ENCODE measurements at places on chromosomes 11 and 22.

DNA sequence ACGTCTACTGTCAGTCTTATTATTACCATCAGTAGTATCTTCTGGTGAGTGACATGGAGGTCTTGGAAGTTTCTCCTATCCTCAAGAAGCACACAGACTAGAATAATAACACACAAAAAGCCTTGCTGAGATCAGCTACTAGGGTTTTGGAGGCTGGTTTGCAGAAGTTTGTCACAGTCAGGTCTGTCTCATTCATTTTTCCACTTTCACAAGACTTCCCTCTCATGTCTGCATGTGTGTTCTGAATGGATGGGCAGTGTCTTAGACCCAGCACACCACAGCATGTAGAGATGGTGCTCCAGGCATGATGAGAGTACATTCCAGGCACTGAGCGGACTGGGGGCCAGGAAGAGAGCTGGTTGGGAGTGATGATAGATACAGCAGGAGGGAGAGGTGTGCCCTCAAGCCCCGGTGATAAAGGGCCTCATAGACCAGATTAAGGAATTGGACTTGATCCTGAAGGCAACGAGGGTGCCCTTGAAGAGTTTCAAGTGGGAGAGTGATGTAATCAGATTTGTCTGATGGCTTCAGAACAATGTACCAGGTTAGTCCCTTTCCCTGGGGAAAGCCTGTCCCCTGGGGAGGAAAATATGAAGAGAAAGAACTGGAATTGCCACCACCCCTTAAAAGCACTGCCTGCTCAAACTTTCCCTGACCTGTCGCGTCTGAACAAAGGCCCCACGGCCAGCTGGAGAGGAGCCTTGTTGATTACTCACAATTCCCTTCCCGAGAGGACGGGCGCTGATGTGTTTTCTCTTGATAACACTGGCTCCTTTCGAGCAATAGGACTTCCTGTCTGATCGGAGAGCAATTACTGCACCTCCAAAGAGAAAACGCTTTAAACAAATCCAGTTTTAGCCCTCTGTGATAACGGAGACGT lies 45.1 kb upstream of the LMO2 start:
- DNase-seq: no peak

DNA sequence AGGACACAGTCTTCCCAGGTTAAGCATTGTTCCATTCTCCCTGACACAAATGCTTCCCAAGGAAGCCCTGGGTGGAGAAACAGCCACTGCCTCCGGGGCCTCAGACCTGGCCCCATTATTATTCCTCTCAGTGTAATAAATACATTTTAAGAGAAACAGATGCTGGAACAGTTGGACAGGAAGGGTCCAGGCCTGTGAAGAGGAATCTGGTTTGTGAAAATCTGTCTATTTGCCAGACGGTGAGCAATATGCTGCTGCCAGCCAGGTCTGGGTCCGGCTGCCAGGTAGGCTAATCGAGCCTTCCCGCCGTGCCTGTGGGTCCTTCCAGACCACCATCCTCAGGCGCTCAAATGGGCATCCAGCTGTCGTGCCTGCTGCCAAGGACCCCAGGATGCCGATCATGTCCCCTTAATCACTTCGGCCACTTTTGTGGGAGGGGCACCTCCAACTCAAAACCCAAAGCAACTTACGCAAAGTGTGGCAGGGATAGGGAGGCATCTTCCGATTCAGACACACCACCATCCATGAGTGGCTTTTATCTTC lies 528.4 kb downstream of the MIAT start:
- DNase-seq: no peak

DNA sequence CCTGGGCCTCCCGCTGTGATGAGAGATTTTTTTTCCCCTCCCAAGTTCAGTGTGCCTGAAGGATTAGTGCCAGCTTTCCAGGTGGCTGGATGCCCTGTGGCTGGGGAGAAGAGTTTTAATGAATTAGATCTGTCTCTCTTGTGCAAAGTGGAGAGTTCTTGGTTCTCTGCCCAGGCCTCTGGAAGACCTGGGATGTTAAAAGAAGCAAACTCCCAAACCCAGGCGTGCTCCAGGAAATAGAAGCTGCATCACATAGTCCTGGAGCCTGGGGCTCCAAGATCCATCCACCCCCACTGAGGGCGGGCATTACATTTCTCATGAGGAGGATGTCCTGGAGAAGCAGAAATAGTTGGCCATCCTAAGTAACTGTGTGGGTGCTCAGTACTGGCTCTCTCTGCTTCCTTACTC lies 30.6 kb downstream of the SDHAF2 start:
- no peak for DNase-seq

DNA sequence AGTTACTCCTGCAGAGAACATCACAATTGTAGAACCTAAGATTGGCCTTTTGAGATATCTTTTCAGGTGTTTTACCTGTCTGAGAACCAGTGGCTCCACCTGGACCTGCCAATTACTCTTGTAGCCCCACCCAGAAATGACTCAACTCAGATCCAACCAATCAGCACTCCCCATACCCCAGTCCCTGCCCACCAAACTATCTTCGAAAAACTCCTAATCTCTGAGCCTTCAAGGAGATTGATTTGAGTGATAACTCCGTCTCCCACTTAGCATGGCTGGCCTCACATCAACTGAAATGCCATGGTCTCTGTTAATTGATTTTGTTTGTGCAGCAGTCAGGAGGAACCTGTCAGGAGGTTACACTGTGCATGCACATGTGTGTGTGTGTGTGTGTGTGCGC lies 103.6 kb downstream of the MTNR1B start:
- DNase-seq: no peak

GRCh38 chr11:12785901-12786300 lies 111.7 kb downstream of the TEAD1 start:
- DNase-seq: no peak

- no peak for DNase-seq
Measured at GRCh38 chr11:14370496-14370895, 11.5 kb upstream of the RRAS2 start.

GRCh38 chr11:86587264-86588193 lies 84.9 kb downstream of the ME3 start:
- no peak for DNase-seq

DNA sequence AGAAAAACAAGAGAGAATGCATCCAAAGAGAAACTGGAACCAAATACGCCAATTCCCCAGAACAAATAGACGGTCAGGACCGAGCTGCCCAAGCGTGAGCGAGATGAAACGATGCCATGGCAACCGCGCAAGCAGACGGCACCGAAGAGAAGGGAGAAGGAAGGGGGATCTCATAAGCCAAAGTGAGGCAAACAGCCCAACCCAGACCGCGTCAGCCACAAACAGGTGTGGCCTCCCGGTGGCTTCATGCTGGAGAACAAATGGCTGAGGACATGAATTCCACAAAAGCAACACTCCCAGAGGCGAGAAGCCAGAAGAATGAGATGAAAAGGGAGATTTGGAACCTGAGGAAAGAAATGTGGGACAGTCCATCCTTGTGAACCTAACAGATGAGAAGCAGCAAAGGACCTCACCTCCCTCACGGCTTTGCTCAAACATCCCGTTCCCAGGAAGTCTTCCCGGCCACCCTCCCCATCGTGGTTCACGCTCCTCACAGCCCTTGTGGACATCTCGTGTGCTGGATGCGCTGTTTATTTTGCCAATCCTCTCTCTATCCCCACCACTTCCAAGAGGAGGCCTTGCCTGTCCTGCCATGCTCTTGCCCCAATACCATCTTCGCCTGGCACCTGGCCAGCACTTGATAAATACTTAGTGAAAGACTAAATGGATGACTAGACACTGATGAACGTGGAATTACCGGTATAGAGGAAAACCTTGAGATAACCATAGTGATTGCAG lies 89.1 kb upstream of the RTL6 start:
- DNase-seq: no peak

- DNase-seq: no peak
Measured at GRCh38 chr22:44547371-44547770, 49.3 kb upstream of the RTL6 start.

DNA sequence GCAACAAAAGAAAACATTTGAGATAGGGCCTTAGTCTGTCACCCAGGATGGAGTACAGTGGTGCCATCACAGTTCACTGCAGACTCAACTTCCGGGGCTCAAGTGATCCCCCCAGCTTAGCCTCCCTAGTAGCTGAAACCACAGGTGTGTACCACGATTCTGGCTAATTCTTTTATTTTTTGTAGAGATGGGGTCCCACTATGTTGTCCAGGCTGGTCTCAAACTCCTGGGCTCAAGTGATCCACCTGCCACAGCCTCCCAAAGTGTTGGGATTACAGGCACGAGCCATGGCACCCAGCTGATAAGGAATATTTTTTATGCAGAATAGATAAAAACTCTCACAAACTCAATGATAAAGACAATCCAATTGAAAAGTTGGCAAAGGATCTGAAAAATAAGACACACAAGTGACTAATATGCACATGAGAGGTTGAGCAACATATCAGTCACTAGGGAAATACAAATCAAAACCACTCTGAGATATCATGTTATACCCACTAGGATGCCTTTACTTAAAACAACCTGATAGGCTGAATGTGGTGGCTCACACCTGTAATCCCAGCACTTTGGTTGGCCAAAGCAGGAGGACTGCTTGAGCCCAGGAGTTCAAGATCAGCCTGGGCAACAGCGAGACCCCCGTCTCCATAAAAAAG lies 33.9 kb upstream of the CLTCL1 start:
- no peak for DNase-seq

- DNase-seq: no peak
Measured at GRCh38 chr11:14860511-14860910, 31.5 kb downstream of the CYP2R1 start.

DNA sequence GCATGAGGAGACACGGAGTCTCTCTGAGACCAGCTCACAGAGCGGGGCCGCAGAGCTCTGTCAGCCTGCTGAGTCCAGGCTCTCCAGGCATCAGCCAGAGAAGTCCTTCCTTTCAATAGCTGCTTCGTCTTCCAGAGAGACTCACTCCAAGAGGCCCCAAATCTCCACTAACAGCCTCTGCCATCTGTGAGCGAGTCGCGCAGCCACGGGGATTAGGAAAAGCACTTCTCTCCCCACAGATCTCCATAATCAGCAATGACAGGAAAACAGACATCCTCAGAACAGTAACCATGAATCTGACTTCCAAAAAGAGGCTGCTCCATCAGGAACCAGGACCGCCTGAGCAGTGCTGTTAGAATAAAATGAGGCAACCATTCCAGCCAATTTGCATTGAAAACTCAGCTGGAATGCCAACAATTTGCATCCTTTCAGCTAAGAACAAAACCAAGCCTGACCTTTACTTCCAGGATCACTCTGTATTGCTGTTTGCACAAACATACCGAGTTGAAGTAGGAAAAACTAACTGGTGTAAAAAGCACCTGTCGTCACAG lies 65.4 kb downstream of the SMCO4 start:
- no peak for DNase-seq

DNA sequence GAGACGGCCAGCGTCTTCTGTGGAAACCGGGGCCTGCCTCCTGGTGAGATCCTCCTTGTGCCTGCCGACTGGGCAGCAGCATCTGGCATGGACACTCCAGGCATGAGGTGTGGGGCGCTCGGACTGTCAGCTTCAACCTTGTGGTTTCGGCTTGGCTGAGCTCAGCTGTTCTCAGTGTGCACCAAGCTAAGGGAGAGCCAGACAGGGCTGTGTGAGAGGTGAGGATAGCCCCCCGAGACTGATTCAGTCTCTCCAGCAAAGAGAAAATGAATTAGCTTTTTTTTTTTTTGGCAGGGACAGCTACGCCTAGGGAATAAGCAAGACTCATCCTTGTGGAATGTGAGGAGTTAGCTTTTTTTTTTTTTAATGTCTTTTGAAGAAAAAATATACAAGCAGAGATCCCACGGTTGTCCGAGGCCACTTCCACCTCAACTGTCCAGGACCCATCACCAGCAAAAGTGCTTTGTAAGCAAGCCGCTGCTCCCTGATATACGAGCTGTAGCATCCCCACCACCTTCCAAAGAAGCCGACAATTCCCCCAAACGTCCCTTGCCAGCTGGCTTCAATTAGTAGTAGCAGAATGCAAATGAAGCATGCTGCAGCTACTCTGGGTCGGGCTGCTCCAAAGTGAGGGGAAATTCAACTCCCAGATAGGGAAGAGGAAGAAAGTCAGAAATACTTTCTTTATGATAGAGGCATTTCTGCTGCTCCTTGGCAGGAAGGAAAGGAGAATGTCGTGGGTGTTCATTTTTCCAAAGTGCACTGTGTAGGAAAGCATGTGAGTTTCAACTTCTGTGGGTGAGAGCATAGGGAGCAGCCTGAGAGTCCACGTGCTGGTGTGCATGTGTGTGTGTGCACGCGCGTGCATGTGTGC lies 9.7 kb upstream of the THY1 start:
- DNase-seq: no peak

- DNase-seq: no peak
Measured at GRCh38 chr11:62721994-62722393, 5.3 kb downstream of the HNRNPUL2 start.

- no peak for DNase-seq
Measured at GRCh38 chr11:32785262-32785661, 9.2 kb downstream of the CCDC73 start.

DNA sequence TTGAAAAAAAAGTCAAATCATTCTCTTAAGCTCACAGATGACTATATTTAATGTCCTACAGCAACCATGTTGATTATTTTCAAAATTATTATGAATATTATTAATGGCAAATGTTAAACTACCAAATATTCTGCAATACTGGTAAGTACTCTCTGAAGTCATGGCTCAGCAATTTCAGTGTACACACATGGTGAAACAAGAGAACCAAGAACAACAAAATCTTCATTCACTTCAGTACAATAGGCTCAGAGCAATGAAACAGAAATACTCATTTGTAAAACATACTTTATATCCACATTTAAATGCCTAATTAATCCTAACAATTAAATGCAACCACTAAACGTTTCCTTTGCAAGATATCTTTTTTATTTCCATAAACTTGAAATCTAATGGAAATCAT lies 347.2 kb downstream of the TTC28 start:
- DNase-seq: no peak

DNA sequence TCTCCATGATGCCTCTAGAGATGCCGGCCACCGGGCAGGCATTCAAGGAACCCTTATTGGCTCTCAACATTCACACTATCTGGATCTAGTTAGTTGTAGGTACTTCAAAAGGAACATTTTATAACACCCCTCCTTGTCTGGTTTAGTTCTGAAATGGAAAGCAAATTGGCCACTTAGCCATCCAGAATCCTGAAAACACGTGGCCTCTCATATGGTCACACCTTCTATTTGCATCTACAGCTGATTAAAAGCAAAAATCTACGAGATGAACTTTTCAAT lies 29.2 kb downstream of the ABTB2 start:
- no peak for DNase-seq

- DNase-seq: no peak
Measured at GRCh38 chr11:61712314-61712713, 32.1 kb downstream of the DAGLA start.

GRCh38 chr11:34234086-34234740 lies 123.6 kb downstream of the ABTB2 start:
- DNase-seq: no peak

Measured in HEK293T (cell line).